NCI-H1694 treated with DMSO at 0.1 percent for 48 hours (cell line): ENCODE measurements at places on chromosomes 1 and 21.
A peak's percentile ranks its signal among the peaks of the same experiment; 100 is the strongest.

DNA sequence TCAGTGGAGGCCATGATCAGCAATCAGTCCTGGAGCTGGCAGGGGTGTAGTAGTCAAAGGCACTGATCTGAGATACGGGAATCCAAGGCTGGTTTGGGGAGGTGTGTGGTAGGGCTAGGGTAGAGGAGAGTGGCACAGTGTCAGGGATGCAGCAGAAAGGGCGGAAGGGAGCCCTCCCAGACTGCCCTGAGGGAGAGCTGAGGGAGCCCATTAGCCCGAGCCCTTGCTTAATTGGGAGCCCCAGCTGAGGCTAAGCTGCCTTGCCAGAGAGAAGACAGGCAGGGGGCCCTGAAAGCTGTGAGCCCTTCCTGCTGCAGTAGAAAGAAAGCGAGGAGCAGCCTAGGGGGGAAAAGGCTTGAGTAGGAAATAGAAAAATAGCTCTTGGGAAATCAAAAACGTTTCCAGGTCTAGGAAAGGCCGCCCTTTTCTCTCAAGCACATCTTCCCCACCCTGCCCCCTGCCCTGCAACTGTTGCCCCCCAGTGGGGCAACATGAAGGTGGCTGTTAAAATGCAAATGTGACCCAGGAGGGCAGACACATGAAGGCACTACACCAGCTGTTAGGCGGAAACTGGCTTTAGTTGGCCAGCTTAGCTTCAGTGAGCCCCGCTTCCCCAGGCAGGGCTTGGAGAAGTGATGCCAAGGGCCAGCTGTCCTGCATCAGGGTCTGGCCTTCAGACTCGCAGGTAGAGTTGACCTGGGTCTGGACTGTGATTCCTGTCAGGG, 106.2 kb downstream of the UCK2 start:
- no peak for DNase-seq

DNA sequence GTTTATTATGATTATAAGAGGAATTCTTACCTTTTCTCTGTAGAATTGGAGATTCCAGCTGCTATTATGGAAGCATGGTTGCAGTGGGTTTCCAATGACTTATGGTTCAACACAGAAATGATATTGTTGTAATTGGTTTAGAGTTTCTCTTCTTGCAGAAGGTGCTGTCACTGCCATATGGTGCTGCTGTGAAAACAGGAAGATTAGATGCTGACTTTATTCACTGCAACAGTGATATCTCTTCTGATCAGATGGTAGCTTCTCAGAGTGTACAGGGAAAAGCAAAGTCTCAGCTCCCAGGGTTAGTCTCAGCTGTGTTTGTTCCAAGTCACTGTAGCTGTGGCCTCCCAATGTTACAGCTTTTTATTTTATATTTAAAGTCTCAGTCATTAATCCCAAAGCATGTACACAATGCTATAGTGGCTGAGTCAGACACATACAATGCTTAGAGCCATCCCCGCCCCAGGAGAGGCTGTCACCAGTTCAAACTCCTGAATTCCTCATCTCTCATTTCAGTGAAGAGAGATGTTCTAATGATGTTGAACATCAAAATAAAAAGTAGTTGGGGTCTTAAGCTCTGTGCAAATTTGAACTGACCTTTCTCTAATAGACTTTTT, 42.7 kb upstream of the RGS2 start:
- DNase-seq, result no peak

DNA sequence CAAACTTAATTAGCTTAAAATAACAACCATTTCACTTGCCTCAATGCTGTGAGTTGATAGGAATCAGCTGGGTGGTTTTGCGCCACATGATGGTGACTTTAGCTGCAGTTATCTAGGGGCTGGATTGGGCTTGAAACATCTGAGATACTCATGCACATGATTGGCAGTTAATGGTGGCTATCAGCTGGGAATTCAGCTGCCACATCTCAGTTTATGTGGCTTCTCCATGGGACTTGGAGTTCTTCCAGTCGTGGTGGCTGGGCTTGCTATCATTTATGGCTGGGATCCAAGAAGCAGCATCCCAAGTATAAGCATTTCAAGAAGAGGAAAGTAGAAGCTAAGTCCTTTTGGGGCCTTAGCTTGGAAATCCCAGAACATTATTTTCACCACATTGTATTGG, 36.4 kb downstream of the PDC start:
- no peak for DNase-seq

DNA sequence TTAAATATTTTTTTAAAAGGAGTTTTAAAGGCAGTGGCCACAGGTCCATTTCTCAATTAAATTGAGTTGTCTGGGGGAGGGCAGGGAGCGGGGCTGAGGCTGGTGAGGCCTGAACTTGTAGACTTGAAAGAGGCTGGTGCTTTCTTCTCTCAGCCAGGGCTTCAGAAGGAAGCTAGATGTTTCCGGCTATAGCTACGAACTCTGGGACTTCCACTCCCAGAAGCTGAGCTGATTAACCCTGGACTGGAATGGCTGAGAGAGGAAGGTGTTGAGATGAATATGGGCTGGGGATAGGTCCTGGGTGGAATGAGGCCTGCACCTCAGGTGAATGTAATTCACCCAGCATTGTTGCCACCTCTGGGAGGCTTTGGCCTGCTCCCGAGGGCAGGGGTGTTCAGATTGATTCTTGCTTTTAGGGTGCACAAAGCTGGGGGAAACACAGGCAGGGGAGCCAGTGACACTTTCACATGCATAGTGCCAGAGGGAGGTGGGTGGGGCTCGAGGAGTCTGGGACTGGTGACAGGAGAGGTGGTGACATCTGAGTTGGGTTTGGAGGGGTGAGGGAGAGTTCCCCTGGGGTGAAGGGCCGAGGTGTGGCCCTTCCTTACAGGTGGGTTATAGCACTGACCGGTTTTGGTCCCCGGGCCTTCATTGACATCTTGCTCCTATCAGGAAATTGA, 18.2 kb downstream of the LDLRAP1 start:
- DNase-seq, result no peak

DNA sequence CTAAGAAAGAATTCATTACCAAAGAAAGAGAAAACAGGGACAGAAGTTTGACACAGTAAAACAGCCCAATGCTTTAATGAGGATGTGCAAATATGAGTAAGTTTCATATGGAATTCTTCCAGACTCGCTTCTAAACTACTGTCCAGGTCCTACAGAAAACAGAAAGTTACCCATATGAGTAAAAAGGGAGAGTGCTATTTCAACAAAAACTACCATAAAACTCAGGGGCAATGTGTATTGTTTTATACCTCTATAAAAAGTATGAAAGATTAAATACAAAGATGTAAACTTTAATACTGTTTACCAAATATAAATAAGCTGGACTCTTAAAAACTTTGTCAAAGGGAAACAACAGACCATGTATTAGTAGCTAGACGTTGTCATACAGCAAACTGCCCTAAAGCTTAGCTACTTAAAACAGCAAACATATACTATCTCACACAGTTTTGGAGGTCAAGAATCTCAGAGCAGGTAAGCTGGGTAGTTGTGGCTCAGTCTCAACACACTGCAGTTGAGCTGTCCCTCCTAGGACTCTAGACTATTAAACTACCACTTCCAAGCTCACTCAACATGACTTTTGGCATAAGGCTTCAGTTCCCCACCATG, 174.9 kb downstream of the COP1 start:
- DNase-seq, result no peak

GRCh38 chr1:183368213-183369108, 49.7 kb downstream of the NMNAT2 start:
- no peak for DNase-seq

GRCh38 chr1:70727886-70728489, 316.9 kb downstream of the CTH start:
- DNase-seq, result no peak

- DNase-seq, result no peak
Observed at GRCh38 chr1:14345946-14346550, 252.4 kb upstream of the KAZN start.

DNA sequence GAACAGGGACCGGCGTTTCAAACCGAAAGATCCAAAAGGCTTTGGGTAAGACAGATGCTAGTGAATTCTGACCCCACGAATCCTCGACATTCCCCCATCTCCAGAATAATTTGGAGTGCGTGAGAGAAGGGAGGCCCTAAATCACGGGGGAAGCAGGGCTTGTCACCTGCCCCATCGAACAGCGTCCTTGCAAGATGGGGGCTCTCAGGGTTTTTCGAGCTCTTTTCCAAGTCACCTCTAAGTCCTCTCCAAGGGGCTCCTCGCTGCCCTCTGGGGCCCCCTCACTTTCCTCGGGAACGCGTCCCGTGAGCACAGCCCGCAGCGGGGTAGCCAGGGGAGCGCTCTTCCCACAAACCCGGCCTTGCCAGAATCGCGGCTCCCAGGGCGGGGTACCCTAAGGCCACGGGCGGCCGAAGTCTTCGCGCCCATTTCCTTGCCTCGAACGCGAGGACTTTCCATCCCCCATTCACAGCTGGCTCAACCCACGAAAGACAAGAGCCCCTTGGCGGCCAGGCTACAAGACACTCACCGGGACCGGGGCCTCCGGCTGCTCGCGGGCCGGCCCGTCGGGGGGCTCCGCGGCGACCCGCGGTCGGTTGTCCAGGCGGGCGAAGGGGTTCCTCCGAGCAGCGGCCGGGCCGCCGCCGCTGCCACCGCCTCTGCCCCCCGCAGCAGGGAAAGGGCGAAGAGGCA, 546 bp downstream of the DONSON start:
- DNase-seq, result peak; percentile 28

- no peak for DNase-seq
Observed at GRCh38 chr21:44372616-44373015, 19.2 kb downstream of the TRPM2 start.

GRCh38 chr1:115677182-115677555, 35.4 kb downstream of the VANGL1 start:
- DNase-seq, result no peak

- DNase-seq, result no peak
Observed at GRCh38 chr21:45341779-45342178, 54.1 kb upstream of the POFUT2 start.

- no peak for DNase-seq
Observed at GRCh38 chr1:156704166-156704711, 1.1 kb downstream of the CRABP2 start.

DNA sequence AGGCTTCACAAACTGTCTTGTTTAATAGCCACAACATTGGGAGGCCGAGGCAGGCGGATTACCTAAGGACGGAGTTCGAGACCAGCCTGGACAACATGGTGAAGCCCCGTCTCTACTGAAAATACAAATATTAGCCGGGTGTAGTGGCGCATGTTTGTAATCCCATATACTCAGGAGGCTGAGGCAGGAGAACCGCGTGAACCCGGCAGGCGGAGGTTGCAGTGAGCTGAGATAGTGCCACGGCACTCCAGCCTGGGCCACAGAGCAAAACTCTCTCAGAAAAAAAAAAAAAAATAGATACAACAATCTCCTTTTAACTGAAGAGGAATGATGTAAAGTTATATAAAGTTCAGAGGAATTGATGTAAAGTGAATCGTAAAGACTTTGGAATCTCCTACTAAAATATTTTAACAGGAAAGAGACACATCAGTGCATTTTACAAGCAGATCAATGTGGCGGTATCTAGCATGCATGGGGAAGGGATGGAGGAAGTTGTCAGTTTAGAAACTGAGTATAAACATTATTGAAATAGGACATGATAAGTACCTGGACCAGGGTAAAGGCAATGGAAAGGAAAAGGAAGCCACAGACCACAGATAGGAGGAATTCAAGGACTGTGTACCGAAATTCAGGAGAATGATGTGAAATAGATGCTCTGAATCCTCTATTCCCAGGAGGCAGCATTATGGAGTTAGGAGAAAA, 41.5 kb downstream of the PTPRC start:
- DNase-seq, result no peak

DNA sequence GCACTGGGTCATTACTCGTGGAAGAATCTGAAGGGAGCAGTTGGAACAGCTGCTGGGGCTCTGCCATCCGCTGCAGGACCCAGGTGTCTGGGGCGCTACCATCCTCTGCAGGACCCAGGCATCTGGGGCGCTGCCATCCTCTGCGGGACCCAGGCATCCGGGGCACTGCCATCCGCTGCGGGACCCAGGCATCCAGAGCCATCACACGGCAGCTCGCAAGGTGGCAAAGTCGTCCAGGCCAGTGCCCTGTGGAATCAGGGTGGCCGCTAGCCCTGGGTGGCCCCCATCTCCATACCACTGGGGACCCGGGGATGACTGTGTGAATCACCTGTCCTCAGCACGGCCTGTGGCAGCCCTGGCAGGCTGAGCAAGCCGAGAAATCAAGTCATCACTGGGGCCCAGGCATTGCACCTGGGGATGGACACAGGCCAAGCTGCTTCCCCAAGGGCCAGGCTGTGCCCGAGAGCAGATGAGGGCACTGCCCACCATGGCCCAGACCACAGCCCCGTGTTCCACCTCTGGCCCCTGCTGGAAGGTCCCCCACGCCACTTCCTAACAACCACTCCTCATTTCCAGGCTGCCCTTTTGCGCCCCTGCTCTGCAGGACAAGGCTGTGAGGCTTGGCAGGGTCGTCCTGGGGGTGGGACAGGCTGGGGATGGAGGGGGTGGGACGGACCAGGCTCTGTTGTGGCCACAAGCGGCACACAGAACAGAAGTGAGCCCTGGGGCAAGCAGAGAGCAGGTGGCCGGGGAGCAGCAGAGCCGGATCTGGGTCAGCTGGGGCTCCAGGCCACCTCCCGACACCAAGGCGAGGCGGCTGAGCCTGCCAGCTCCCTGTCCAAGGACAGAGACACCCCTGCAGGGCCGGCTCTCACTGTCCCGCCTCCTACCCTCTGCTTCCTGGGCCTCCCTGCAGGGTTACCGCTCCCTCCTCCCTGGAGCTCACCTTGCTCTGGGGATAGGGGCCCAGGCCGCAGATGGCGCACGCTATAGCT, 12.7 kb downstream of the GABRD start:
- no peak for DNase-seq

GRCh38 chr1:243422362-243422761, 166.5 kb downstream of the SDCCAG8 start:
- DNase-seq, result peak; percentile 100

DNA sequence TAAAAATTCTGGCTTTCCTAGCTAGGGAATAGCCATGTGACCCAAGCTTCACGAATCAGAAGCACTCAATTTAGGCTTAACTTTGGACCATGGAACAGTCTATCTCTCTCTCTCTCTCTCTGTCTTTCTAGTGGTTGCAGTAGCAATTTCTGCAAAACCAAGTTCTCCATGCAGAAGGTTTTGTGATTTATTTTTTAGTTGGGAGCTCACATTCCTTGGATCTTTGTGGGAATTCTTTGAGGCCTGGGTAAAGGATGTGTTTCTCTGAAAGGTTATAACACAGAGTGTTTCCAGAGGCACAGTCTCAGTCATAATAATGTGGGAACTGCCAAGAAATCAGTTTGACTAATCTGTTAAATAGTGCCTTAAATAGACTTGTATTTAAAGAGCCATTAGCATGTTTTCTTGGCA, 112.3 kb upstream of the COL11A1 start:
- DNase-seq, result no peak

DNA sequence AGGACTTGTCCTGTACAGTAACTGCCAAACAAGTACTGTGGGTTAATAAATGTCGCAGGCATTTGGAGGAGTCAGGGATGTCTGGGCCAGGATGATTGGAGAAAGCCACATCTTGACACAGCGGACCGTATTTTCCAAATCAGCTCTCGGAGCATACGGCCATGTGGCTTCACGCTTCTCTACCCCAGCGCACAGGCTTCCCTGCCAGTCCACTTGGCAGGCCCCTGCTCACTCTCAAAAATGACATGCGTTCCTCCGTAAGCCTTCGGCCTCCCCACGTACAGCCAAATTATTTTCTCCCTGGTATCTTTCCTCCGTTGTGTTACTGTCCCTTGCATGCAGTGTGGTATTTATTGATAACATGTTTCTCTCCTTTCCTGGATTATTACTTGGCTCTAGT, 7.2 kb upstream of the LRRC38 start:
- no peak for DNase-seq

GRCh38 chr21:39800311-39800710, 55.3 kb downstream of the IGSF5 start:
- DNase-seq, result no peak
